Endothelial cell (in vitro differentiated cells): ENCODE measurements at places on chromosomes 12 and 14. TPM values are rescaled to one million over a fixed set of nuclear protein-coding genes. Genes with fewer than 3 reads are reported as not detected.
A peak's percentile ranks its signal among the peaks of the same experiment; 100 is the strongest.

PLEKHH1 gene
- 9.5 TPM for total RNA-seq

DNA sequence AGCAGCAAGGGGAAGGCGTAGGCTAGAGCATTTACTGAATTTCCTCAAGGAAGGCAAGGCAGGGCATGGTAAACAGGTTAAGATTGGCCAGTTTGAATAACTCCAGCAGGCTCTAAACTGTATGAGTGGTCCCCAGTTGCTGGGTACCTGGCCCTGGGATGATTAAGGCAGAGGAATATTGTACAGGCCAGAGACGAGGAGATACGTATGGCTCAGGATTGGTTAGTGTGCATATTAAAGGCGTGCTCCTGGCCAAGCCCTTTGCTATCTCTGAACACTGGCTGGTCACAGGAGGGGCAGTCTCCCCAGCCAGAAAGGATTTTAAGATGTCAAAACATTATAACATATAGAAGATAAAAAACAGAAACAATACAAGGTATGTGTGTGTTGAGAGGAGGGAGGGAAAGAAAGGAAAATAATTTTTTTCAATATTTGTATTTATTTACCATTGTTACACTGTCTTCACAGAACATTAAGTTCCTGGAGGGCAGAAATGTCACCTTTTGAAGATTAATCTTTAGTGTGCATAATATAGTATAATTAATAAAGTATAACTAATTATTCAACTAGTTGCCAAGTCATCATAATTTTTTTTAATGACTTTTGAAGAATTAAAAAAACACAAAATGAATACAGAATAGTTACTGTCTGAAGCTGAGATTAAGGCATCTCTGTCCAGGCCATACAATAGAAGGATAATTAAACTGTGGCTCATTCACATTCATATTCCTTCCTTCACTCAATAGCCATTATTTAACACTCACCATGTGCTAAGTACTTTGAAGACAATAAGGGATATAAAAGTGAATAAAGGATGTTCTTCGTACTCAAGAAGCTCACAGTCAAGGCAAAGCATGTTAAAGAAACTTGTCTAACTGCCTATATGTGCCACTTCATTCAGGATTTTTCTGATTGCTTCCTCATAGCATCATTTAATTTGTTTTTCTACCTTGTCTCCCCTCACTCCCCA is 41.9 kb downstream of the DCP1B start:
- DNase-seq = no peak

- DNase-seq = no peak
Observed at GRCh38 chr12:123816896-123817537, 54.9 kb downstream of the DNAH10 start.

SNRPF gene
- 28.3 TPM for total RNA-seq

TPPP2 gene
- 0.62 TPM for total RNA-seq

- DNase-seq = no peak
Observed at GRCh38 chr12:127381681-127382080, 885.3 kb upstream of the TMEM132C start.

DNA sequence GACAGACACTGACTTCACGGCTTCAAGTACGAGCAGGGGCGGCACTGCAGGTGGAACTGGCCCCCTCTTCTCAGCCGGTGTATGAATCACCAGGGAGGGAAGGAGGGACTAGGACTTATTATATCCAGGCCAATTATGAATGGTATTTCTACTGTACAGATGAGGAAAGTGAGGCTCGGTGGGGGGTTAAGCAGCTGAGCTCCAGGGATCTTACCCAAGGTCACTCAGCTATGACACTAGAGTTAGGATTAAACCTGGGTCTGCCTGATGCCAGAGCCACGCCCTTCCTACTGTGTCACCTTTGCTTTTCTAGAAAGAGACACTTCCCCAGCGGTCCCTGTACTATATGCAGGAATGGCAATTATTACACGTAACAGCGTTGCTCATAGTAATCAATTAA is 42.2 kb upstream of the NRXN3 start:
- DNase-seq = no peak

GRCh38 chr12:132095520-132096409 is 48.4 kb downstream of the DDX51 start:
- DNase-seq = no peak

KRT83 gene
- total RNA-seq = not detected

DNA sequence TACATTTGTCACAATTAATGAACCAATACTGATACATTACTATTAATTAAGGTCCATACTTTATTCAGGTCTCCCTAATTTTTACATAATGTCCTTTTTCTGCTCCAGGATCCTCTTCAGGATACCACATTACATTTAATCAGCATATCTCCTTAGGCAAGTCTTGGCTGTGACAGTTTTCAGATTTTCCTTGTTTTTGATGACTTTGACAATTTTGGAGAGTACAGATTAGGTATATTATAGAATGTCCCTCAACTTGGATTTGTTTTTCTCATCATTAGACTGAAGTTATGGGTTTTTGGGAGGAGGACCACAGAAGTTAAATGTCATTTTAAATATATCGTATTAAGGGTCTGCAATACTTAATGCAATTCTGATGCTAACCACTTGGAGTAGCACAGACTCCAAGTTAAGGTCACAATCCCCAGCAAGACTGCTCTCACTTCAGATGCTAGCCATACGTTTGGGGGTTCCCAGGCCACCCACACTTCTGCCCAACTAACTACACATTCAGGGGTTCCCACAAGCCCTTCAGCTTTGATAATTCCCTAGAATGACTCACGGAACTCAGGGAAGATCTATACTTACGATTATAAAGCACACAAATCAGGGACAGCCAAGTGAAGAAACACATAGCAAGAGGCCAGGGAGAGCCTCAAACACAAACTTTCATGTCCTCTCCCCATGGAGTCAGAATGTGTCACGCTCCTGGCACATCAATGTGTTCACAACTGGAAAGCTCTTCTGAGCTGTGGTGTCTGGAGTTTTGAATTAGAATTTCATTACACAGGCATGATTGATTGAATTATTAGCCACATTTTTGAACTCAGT is 17.0 kb upstream of the NUBPL start:
- no peak for DNase-seq

ZC3H10 gene
- total RNA-seq = 10.4 TPM

GRCh38 chr14:29927376-29928116 is at the start of gene PRKD1:
TSS of gene PRKD1 (minus strand) at chr14:29927847.
- DNase-seq = peak; percentile 62

SH2B3 gene
- 93.7 TPM for total RNA-seq

- peak; percentile 62 for DNase-seq
Observed at GRCh38 chr14:103123634-103124500, 606 bp downstream of the TNFAIP2 start.

SLC25A21 gene
- total RNA-seq = 1.2 TPM

DNA sequence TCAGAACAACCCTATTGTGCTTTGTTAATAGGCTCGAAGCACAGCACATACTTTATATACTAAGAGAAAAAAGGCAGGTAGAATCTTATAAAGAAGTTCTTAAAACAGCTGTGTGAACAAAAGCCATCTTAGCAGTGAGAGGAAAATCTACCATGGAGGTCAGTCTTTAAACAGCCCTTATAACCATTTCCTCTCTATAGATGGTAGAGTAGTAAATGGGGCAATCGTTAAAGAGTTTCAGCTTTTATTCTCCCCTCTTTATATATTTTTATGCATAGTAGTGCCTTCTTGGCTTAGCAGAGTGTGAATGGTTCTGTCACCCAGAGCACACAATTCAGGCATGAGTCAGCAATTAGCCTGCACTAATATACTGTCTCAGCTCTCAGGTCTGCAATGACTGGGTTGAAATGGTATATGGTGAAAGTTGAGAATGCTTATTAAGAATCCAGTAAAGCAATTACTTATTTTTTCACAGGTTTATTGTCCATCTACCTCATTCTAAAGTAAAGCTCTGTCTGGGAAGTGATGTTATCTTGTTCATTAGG is 305.0 kb downstream of the NELL2 start:
- DNase-seq = no peak

DNA sequence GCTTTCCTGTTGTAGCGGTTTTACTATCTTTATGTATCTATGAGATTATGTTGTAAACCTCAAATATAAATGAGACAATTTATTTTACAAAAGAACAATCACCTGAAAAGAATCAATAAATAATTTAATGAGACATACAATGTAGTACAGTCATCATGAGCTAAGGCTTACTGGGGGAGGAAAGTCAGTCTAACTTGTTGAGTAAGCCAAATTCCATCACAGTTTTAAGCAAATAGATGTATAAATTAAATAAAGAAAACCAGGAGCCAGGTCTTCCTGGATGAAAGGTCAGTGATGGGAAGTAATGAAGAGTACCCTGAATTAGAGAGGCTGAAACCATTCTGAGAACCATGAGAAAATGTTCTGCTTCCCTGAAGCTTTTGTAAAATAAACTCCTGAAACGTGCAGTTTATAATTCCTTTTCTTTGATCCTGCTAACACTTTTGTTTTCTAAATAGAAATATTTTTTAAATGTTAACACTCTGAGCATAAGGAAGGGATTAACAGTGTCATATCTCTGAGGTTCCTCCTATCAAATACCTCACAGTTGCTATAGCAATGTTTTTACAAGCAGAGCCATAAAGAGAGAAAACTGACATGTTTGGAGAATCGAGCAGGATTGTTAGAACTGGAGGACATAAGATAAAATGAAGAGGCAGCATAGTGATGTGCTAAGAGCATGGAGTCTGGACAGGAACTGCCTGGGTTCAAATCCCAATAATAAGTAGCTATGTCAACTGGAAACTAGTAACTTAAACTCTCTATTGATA is 444.9 kb upstream of the FOXG1 start:
- DNase-seq = no peak

GRCh38 chr12:119176267-119177055 is 2.3 kb upstream of the HSPB8 start:
- no peak for DNase-seq

DNA sequence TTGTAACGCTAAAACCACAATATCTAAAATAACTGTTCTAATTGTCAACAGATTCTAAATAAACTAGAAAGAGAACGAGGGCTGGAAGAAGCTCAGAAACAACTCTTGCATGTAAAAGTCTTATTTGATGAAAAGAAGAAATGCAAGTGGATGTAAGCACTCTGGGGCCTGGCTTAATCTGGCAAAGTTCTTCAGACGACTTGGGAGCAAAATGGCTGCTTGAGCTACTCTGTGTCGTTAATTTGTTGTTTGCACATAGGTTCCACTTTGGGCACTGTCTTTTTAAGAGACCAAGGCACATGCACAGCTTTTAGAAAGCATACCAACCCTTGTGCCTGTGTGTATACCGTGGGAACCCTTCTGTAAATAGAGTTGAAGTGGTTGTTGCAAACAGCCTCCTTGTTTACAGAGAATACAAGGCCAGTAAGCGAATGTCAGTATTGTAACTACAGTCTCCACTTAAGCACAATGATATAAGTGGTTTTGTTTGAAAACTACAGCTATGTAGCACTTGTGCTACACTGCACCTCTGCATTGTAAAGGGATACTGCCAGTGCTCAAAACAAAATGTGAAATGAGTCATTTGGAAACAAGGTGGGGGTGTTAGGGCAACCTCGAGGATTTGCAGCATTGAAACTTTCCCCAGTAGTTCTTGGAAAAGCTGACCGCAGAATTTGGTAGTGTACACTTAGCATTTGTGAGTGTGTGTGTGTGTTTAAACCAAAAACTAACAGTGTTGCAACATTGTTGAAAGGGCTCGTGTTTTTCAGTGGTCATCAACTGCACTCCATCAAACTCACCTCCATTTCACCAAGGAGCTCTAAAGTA is 154.3 kb downstream of the CEP83 start:
- no peak for DNase-seq

DNA sequence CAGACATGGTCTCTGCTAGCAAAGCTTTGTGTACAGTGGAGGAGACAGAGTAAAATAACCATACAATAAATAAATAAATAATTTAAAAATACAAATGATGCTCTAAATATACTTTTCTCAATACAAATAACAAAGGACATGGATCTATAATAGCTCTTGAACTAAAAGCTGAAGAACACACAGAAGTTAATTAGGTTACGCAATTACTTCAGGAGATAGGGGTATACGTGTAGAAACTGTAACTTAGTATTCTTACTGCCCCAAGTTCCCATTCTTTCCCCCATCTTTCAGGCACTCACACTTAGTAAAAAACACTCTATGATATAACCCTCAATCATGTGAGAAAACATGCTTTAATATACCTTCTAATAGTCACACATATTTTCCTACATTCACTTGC is 44.2 kb downstream of the INSM2 start:
- no peak for DNase-seq

GRCh38 chr12:52522346-52523011 is 2.3 kb upstream of the KRT5 start:
- no peak for DNase-seq

RNASE1 gene
- total RNA-seq = 31.6 TPM

DNA sequence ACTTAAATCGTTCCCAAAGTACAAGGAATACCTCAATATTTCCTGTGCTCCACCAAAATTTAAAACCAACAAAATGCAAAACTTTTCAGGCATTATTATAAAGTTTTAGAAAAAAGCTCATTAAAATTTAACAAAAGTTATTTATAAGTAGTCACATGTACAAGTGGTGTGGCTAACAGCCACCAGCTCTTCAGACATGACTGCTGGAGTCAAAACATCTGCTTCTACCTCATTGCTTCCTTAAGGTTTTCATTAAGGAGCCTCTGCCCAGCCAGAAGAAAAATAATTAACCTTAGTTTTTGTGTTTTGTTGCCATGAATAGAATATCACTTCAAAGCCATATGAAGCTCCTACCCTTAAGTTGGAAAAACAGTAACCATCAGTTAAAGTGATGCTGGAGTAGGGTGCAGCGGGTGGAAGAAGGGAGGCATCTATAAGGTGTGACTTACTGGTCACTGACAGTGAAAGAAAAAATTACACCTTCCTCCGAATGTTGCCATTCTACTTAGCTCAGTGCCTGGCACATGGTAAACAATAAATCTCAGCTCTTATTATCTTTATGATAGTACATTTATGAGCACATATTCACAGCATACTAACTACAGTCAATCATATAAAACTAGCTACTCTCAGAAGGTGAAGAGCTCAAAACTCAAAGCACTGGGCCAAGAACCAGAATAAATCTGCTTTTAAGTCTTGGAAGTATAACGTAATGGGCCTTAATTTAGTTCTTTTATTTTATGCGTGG is 57.7 kb downstream of the GALC start:
- no peak for DNase-seq

DNA sequence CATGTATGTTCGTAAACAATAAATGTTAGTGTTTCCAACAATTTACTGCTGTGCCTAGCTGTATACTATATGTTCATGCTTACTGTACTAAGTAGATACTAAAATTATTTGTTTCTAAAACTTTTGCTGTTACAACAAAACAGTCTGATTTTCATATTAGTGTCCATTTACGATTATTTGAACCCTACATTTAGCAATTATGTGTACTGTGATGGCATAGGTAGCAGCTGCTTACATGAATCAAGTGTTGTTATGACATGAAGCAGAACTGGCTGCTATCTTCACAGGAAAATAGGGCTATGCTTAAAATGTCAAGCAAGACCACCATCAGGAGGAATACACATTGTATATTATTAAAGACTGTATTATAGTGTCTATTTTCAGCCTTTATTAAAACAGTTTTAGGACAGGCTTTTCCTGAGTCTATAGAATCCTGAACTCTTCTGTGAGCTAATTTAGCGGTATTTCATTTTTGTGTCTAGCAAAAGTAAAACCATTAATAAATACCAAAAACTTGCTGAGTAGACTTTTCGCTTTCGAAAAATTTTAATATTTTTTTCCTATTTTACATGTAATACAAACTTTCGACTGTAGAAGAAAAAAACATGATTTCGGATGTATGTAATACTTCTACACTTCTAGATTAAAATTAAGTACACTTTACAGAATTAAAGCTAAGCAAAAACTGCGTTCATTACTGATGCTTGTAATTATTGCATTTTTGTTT is 1.1 kb upstream of the WDR89 start:
- no peak for DNase-seq

GRCh38 chr12:2877953-2878732 is 1.1 kb downstream of the RHNO1 start:
- no peak for DNase-seq
